Renal cortical epithelial cell (primary cell): ENCODE measurements at places on chromosomes 6 and 20. TPM values are rescaled to one million over a fixed set of nuclear protein-coding genes. Genes with fewer than 3 reads are reported as not detected.
A peak's percentile ranks its signal among the peaks of the same experiment; 100 is the strongest.

TMEM217 gene
- 5.7 and 13.0 TPM in 2 replicates for total RNA-seq

MRAP2 gene
- total RNA-seq, result 1.7 and 7.5 TPM in 2 replicates

WFDC5 gene
- not detected in 2 replicates for total RNA-seq

ADTRP gene
- 1.4 and 7.1 TPM in 2 replicates for total RNA-seq

CALHM4 gene
- not detected in 2 replicates for total RNA-seq

RBPJL gene
- total RNA-seq, result not detected in 2 replicates

OTOR gene
- total RNA-seq, result not detected in 2 replicates

ANKRD66 gene
- total RNA-seq, result not detected in 2 replicates

IL17F gene
- total RNA-seq, result not detected in 2 replicates

NKX2-4 gene
- not detected in 2 replicates for total RNA-seq

MYCT1 gene
- 0.15 and 0.52 TPM in 2 replicates for total RNA-seq

SSTR4 gene
- total RNA-seq, result not detected in 2 replicates

TSPO2 gene
- total RNA-seq, result not detected in 2 replicates

DNA sequence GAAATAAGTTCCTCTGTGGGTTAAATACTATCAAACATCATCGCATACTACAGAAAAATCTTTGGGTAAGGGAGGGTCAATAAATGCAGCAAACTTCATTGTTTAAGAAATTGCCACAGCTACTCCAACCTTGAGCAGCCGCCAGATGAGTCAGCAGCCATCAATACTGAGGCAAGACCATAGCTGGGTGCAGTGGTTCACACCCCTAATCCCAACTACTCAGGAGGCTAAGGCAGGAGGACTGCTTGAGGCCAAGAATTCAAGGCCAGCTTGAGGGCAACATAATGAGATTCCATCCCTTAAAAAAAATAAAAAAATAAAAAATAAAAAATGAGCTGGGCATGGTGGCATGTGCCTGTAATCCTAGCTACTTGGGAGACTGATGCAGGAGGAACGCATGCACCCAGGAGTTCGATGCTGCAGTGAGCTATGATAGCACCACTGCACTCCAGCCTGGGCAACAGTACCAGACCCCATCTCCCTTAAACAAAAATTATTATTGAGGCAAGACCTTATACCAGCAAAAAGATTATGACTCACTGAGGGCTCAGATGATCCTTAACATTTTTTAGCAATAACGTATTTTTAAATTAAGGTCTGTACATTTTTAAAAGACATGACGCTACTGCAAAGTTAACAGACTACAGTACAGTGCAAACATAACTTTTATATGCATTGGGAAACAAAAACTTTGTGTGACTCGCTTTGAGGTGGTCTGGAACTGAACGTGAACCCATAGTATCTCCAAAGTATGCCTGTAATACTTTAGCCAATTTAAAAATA is 8.8 kb downstream of the SRPK1 start:
- no peak for DNase-seq

GRCh38 chr6:79947191-79948186 is at the start of gene ELOVL4:
Gene ELOVL4 (minus strand): TSS chr6:79947553. CDS start chr6:79947279, 274 bp downstream.
- DNase-seq, result peak; percentile 12

- DNase-seq, result peak; percentile 29
Observed at GRCh38 chr6:167485186-167485978, 160.5 kb downstream of the TTLL2 start.

DNA sequence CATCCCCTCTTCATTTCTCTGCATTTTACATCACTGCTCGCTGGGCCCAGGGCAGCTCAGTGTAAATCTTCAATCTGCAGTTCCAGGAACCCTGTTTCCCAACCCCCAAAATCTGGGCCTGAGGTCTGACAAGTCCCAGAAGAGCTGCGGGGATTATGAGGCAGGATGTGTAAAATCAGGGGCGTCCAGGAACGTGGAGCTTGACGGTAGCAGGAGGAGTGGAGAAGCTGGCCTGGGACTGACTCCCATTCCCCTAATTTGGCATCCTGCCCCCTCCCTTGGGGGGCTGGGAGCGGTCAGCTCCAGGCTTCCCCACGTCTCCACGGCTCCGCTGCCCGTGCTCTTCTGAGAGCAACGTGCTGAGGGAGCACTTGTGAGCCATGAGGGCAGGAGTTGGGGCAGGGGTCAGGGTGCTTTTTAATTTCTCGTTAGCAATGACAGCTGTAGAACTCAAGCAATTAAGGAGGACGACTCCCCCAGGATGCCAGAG is 23.4 kb upstream of the VEGFA start:
- no peak for DNase-seq

DNA sequence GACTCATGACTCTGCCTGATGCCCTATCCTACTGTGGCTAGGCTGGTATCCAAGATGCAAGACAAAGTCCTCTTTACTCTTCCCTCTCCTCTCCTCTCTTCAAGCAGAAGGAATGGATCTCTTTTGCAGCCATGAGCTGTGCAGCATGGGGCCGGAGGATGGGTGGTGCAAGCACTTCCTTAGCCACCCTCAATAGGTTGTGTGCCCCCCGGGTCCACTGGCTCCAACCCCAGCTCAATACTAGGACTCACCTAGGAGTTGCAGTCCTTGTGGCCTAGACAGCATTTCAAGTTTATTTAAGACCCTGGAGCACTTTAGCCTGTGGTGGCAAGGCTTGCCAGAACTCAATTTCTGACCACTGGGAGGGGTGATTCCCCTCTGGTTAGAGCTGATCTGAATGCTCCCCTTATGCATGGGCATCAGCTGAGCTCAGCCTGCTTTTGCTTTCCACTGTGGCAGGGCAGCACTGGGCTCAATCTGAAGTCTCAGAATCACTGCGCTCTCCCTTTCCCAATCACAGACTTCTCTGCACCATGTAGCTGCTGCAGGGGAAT is 29.0 kb upstream of the GRM4 start:
- DNase-seq, result no peak

- no peak for DNase-seq
Observed at GRCh38 chr20:25538838-25539665, 46.3 kb downstream of the NINL start.

- peak; percentile 97 for DNase-seq
Observed at GRCh38 chr6:1485678-1486077, 96.3 kb downstream of the FOXF2 start.

- DNase-seq, result no peak
Observed at GRCh38 chr6:26158076-26158580, 70.9 kb downstream of the HFE start.

DNA sequence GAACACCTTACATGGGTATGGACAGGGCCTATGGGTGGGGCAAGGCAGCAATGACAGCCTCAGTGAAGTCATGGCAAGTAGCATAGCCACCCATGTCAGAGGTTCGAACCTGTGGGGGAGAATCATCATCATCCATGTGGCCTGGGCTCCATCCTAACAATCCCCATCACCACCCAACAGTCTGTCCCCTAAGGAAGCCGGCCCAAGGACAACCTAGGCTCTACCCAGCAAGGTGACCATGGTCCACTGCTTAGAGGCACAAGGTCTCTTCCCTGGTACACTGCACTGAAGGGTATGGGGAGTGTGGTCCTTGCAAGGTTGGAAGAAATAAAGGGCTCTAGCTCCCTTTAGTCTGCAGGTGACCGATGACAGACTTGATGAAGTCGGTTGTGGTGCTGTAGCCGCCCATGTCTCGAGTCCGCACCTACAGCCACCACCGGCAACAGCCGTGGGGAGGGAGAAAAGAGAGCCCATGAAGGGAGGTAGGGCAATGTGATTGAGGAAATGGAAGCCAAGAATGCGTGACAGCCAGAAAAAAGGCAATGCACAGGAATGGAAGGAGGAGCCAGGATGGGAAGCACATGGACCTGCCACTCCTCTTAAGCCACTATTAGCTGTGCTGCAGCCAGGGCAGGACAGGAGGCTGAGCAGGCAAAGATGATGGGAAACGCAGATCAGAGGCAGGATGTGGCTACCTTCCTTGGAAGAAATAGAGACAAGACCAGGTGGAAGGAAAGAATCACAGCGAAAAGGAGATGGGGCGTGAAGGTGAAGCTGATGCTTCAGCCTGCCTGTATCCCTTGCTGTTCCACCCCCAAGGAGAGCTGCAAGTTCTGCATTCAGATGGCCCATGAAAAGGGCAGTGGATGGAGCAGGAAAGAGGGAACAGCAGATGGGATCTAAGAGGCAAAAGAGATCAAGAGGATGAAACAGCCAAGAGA is 5.3 kb downstream of the IDH3B start:
- no peak for DNase-seq

GRCh38 chr20:45338121-45339030 is 9.8 kb downstream of the SDC4 start:
- DNase-seq, result peak; percentile 83

DNA sequence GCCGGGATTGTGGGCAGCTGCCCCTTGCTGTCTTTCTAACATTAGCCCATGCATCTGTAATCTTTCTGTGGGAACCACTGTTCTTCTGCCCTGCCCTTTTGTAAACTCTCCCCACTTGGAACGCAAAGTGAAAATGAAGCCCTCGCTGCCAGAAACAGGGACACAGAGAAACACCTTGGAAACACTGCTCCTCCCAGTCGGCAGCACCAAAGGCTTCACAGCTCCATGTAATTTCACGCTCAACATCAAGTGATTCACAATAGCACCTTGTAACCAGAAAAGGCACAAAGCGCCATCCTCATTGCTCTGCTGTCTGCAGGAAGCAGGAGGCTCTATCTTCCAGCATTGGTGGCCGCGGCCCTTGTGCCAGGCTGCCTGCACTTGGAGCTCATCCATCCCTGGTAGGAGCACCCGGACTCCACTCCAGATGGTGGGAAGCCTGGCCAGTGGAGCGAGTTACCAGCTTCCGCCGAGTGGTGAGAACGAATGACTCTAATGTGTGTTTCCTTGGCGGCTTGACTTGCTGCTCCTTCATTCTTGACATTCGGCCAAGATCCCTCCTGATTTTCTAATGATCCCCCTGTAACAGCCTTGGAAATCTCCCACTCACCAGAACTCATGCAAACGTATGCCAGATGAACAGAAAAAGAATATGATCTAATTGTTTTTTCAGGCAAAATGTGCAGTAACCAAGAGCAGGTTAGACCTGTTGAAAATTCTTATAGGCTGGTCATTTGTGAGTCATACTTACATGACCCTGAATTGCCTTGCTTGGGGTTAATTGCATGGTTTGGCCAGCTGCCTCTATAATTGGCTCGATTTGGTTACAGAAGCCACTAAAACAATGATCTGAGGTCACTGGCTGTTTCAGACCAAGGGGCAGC is 169.1 kb upstream of the CDYL start:
- DNase-seq, result peak; percentile 98

- no peak for DNase-seq
Observed at GRCh38 chr6:117573006-117573680, 29.2 kb downstream of the GOPC start.

- peak; percentile 10 for DNase-seq
Observed at GRCh38 chr20:58481481-58482021, 33.6 kb downstream of the APCDD1L start.

GRCh38 chr6:36370638-36371037 is 16.8 kb downstream of the ETV7 start:
- DNase-seq, result no peak

- DNase-seq, result peak; percentile 90
Observed at GRCh38 chr6:21752054-21752811, 158.7 kb downstream of the SOX4 start.

DNA sequence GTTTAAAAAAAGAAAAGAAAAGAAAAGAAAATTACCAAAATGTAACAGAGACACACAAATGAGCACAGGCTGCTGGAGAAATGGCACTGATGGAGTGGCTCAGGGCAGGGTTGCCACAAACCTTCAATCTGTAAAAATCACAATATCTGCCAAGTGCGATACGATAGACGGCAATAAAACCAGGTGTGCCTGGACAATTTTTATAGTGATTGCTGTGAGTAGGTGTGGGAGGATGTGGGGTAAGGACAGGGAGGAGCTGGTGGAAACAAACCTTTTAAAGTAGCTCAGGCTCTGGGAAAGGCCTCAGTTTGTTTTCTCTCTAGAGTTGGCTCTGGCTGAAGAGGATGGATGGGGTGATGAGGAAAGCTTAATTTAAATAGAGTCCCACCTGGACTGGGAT is 592.7 kb upstream of the AGPAT4 start:
- no peak for DNase-seq

DNA sequence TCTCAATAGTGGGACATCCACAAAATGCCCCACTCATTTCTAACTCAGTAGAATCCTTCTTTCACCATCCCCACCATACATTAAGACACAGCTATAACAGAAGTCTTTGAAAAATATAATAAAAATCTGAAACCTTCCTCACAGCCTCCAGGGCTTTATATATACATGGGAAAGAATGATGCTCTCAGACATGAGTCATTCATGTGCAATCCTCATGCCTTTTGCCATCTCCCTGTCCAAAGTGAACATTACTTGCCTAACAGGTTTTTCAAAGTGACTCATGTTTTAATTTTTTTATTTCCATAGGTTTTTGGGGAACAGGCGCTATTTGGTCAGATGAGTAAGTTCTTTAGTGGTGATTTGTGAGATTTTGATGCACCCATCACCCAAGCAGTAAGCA is 162.7 kb downstream of the RALGAPA2 start:
- peak; percentile 58 for DNase-seq

- no peak for DNase-seq
Observed at GRCh38 chr6:159969204-159969912, 476 bp downstream of the IGF2R start.

- DNase-seq, result no peak
Observed at GRCh38 chr6:92930171-92930570, 489.2 kb downstream of the EPHA7 start.

DNA sequence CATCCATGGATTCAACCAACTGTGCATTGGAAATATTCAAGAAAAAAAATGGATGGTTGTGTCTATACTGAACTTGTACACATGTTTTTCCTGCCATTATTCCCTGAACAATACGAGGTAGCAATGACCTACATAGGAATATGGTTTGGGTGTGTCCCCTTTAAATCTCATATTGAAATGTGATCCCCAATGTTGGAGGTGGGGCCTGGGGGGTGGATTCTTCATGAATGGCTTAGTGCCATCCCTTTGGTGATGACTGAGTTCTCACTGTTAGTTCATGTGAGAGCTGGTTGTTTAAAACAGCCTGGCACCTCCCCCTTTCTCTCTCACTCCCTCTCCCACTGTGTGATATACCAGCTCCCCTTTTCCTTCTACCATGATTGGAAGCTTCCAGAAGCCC is 139.8 kb upstream of the BACH2 start:
- no peak for DNase-seq

- no peak for DNase-seq
Observed at GRCh38 chr6:101439790-101440189, 46.3 kb downstream of the GRIK2 start.

- DNase-seq, result no peak
Observed at GRCh38 chr20:7608250-7608649, 332.0 kb downstream of the HAO1 start.

GRCh38 chr20:15895560-15896084 is 677.6 kb downstream of the KIF16B start:
- no peak for DNase-seq

- DNase-seq, result no peak
Observed at GRCh38 chr6:143707697-143708096, 29.9 kb downstream of the PHACTR2 start.

- no peak for DNase-seq
Observed at GRCh38 chr20:52649727-52650126, 322.4 kb upstream of the TSHZ2 start.

- no peak for DNase-seq
Observed at GRCh38 chr6:162819284-162819683, 91.5 kb downstream of the PACRG start.
